Activated T-cell treated with anti-CD3 and anti-CD28 coated beads, Interleukin-2, amount 50 U/mL, for 72 hours (primary cell): ENCODE measurements at places on chromosomes 4 and X. TPM values are rescaled to one million over a fixed set of nuclear protein-coding genes. Genes with fewer than 3 reads are reported as not detected.

DNA sequence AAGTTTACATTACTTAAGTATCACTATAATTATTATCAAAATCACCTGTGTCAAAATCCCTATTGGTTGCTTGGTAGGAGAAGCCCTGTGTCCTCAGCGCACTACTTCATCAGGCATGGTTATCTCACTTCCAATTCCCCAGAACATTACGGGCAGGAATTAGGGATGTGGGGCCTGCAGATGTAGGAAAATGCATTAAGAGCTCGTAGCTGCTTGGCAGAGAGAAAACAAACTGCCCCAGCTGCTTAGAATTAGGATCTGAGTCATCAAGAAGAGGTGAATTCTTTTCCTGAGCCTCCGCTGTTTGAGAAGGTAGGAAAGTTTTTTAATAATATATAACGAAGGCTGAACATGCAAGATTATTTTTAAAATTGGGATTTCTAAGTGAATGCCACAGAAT lies 31.1 kb upstream of the CLNK start:
- no peaks in the 10 kb centered on the region for H3K4me1 ChIP-seq
- H3K36me3 ChIP-seq = peaks cover 3% of the 10 kb centered on the region
- peaks cover 6% of the 10 kb centered on the region for H3K27me3 ChIP-seq

- no peak overlapping the region for H3K4me3 ChIP-seq
- no peak for DNase-seq
- H3K36me3 ChIP-seq = peaks cover 5% of the 10 kb centered on the region
Measured at GRCh38 chr4:39205000-39205399, 22.7 kb downstream of the WDR19 start.

DNA sequence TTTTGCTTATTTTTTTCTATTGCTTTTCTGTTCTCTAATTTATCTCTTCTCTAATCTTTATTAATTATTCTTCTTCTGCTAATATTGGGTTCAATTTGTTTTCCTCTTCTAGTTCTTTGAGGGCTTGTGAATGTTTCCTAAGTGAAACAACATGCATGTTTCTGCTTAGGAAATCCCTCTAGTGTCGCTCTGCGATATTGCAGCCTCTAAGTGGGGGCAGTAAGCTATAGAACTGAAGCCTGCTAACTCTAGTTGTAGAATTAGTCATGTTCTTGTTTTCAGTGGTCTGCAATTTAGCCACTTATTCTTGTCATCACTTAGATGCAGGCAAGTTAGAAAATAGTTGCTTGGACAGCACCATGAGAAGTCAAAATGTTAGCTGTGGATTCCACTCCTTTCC lies 222.6 kb downstream of the SPIN4 start:
- no peaks in the 10 kb centered on the region for H3K4me1 ChIP-seq
- DNase-seq = peak; percentile 23
- H3K27me3 ChIP-seq = peaks cover 13% of the 10 kb centered on the region
- no peaks in the 10 kb centered on the region for H3K36me3 ChIP-seq

- no peak for DNase-seq
- H3K27me3 ChIP-seq = no peaks in the 10 kb centered on the region
- H3K4me1 ChIP-seq = peaks cover 28% of the 10 kb centered on the region
- peaks cover 12% of the 10 kb centered on the region for H3K36me3 ChIP-seq
- peak overlapping the region; percentile 40 for H3K27ac ChIP-seq
Measured at GRCh38 chrX:118564498-118564897, 68.9 kb downstream of the DOCK11 start.

Gene MAGEC2
- total RNA-seq = not detected

GRCh38 chrX:34875204-34875603 lies 67.4 kb upstream of the FAM47B start:
- DNase-seq = no peak
- no peak overlapping the region for H3K4me3 ChIP-seq
- no peak overlapping the region for H3K27ac ChIP-seq
- H3K4me1 ChIP-seq = no peaks in the 10 kb centered on the region
- H3K36me3 ChIP-seq = no peaks in the 10 kb centered on the region

GRCh38 chr4:36054694-36055422 lies 189.5 kb downstream of the ARAP2 start:
- H3K4me1 ChIP-seq = no peaks in the 10 kb centered on the region
- no peak overlapping the region for H3K27ac ChIP-seq
- no peak overlapping the region for H3K4me3 ChIP-seq
- no peak for DNase-seq
- no peaks in the 10 kb centered on the region for H3K27me3 ChIP-seq

DNA sequence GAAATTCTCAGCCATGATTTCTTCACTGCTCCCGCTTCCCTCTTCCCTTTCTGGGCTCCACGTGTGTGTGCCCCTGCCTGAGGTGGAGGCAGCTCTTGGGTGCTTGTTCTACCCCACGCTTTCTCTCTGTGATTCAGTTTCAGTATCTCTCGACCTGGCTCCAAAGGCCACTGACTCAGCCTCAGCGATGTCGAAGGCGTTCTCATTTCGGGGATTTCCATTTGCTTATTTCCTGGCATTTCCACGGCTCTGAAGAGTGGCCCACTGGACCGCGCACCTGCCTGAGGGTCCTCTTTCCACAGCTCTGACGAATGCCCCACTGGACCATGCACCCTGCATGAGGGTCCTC lies 52.4 kb downstream of the GAK start:
- H3K27me3 ChIP-seq = no peaks in the 10 kb centered on the region
- H3K27ac ChIP-seq = peak overlapping the region; percentile 99
- peaks cover 29% of the 10 kb centered on the region for H3K4me1 ChIP-seq
- H3K36me3 ChIP-seq = peaks cover 1% of the 10 kb centered on the region
- peak overlapping the region; percentile 81 for H3K4me3 ChIP-seq

DNA sequence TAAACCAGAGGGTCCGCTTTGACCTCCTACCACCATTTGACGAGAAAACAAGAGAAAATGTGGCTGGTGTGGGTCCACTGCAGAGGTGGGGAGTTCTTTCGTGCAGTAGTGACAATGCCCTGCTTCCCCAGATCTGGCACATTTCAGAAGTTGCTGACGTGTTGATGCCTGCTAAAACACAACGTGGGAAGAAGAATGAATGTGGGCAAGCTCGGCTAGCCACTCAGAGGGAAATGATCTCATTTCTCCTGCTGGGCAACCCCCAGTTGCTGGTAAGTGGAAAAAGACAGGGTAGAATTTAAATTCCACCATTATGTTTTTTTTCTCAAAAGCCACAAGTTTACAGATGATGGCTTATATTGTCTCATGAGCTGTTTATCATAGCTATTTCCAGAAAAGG lies 77.9 kb downstream of the LUZP4 start:
- H3K4me1 ChIP-seq = no peaks in the 10 kb centered on the region
- peaks cover 44% of the 10 kb centered on the region for H3K27me3 ChIP-seq
- H3K27ac ChIP-seq = no peak overlapping the region
- no peaks in the 10 kb centered on the region for H3K36me3 ChIP-seq
- no peak for DNase-seq
- H3K4me3 ChIP-seq = no peak overlapping the region

Gene NOX1
- not detected for total RNA-seq

DNA sequence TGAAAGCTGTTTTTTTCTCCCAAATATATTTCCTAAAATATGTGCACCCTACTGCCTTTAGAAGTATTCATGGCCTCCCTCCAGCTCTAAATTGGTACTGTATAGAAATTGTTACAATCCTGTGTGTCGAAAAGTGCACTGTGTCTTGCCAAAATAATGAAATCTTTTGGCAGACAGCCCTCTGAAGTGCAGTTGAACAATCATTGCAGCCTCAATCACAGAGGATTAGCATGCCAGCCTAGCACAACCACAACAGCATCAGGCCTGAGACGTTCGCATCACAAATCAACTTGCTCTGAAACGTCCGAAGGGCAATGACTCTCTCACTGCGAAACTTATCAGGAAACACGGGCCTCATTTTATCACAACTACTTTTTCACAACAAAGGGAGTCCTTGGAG lies 99.0 kb downstream of the ANOS1 start:
- no peak for DNase-seq
- H3K27ac ChIP-seq = no peak overlapping the region
- no peaks in the 10 kb centered on the region for H3K27me3 ChIP-seq
- H3K36me3 ChIP-seq = no peaks in the 10 kb centered on the region

GRCh38 chr4:113943863-113944262 lies 35.6 kb downstream of the ARSJ start:
- no peak overlapping the region for H3K4me3 ChIP-seq
- H3K4me1 ChIP-seq = peaks cover 17% of the 10 kb centered on the region
- no peaks in the 10 kb centered on the region for H3K27me3 ChIP-seq
- no peaks in the 10 kb centered on the region for H3K36me3 ChIP-seq
- DNase-seq = no peak
- no peak overlapping the region for H3K27ac ChIP-seq

Gene HCCS
- total RNA-seq = 32.5 TPM

- no peak for DNase-seq
- no peaks in the 10 kb centered on the region for H3K36me3 ChIP-seq
- no peak overlapping the region for H3K4me3 ChIP-seq
- no peaks in the 10 kb centered on the region for H3K4me1 ChIP-seq
Measured at GRCh38 chr4:119517361-119518229, 111.0 kb downstream of the PDE5A start.

Gene MAGEE2
- not detected for total RNA-seq

DNA sequence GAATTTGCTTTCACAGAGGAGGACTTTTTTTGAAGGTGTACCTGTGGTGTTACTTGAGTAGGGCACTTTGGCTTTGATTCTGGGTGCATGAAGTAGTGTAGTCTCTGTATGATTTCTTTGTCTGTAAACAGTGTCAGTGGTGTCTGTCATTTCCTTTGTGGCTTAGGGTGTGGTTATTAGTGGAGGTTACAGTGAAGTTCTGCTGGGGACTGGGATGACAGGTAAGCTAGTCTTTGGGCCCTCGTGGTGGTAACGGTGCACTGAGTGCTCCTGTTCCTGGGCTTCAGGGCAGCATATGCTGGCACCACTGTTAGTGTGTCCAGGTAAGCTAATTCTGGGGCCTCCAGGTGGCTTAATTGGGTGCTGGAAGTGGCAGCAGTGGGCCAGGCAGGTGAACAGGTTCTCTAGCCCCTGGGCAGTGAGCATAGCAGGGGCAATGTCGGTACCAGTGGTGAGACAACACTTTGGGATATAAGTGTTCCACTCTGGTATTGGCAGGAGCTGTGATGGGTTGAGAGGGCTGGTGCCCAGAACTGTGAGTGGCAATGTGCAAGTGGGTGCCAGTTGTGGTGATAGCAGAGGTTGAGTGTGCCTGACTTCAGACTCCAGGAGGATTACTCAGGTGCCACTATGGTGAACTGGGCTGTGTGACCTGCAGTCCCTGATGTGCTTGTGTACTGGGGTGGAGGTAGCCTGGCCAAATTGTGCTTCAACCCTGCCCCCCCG lies 26.0 kb upstream of the VSIG1 start:
- peak; percentile 28 for DNase-seq
- no peaks in the 10 kb centered on the region for H3K36me3 ChIP-seq

DNA sequence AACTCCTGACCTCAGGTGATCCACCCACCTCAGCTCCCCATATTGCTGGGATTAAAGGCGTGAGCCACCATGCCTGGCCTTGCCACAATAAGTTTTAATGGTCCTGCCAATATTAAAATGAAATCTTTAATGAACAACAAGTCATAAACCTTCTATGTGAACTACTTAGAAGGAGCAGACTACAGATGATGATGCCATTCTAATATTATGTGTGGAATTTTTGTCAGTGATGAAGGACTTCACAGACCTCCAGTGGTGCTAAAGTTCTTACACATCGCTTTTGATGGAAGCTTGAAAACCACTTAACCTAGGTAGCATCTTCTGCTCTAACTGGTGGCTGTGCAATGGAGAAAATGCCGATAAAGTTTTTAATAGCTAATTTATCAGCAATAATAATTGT lies 331.4 kb downstream of the CCSER1 start:
- H3K27me3 ChIP-seq = no peaks in the 10 kb centered on the region
- no peak overlapping the region for H3K27ac ChIP-seq
- H3K4me3 ChIP-seq = no peak overlapping the region
- H3K4me1 ChIP-seq = no peaks in the 10 kb centered on the region

- no peak overlapping the region for H3K4me3 ChIP-seq
- peaks cover 9% of the 10 kb centered on the region for H3K36me3 ChIP-seq
- H3K27ac ChIP-seq = no peak overlapping the region
- no peak for DNase-seq
- no peaks in the 10 kb centered on the region for H3K27me3 ChIP-seq
Measured at GRCh38 chr4:17920681-17921080, 100.9 kb downstream of the LCORL start.

Gene NPY1R
- total RNA-seq = not detected

DNA sequence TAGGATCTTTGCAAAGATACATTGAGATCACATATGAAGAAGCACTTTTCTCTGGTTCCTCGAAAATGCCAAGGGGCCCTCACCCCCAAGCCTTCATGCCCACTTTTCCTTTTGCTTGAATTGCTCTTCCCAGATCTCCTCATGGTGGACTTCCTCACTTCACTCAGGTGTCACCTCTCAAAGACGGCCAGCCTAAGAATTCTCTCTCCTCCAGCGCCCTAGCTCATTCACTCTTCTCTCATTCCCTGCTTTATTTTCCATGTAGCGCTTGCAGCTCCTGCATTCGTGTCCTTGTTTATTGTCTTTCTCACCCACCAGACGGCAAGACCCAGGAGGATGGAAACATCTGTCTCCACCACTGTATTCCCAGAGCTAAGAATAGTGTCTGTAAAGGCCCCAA lies 32.9 kb downstream of the CCKAR start:
- DNase-seq = no peak
- peaks cover 1% of the 10 kb centered on the region for H3K36me3 ChIP-seq
- no peak overlapping the region for H3K4me3 ChIP-seq
- no peaks in the 10 kb centered on the region for H3K27me3 ChIP-seq
- H3K4me1 ChIP-seq = peaks cover 13% of the 10 kb centered on the region
- H3K27ac ChIP-seq = no peak overlapping the region

- H3K27me3 ChIP-seq = no peaks in the 10 kb centered on the region
- no peak overlapping the region for H3K4me3 ChIP-seq
- peaks cover 3% of the 10 kb centered on the region for H3K36me3 ChIP-seq
Measured at GRCh38 chr4:187668526-187669082, 327.0 kb upstream of the ZFP42 start.

- no peak overlapping the region for H3K27ac ChIP-seq
- H3K4me1 ChIP-seq = no peaks in the 10 kb centered on the region
- H3K36me3 ChIP-seq = no peaks in the 10 kb centered on the region
- no peak for DNase-seq
- no peak overlapping the region for H3K4me3 ChIP-seq
Measured at GRCh38 chr4:152975380-152976211, 39.5 kb downstream of the FHDC1 start.

GRCh38 chrX:57286507-57287251 lies at the start of gene FAAH2:
FAAH2 (plus strand) TSS chrX:57286706; CDS start chrX:57286826, 120 bp downstream.
- peak; percentile 67 for DNase-seq
- H3K4me3 ChIP-seq = peak within 1 kb of the TSS; percentile 98
- peaks cover 42% of the 10 kb centered on the region for H3K4me1 ChIP-seq
- H3K36me3 ChIP-seq = peaks cover 4% of the 10 kb centered on the region

- H3K36me3 ChIP-seq = no peaks in the 10 kb centered on the region
- H3K27me3 ChIP-seq = no peaks in the 10 kb centered on the region
- no peaks in the 10 kb centered on the region for H3K4me1 ChIP-seq
- no peak for DNase-seq
- H3K4me3 ChIP-seq = no peak overlapping the region
Measured at GRCh38 chr4:18366136-18366535, 344.6 kb upstream of the LCORL start.

GRCh38 chr4:40842318-40842717 lies 92.6 kb downstream of the NSUN7 start:
- no peak for DNase-seq
- no peaks in the 10 kb centered on the region for H3K36me3 ChIP-seq
- H3K4me1 ChIP-seq = peaks cover 7% of the 10 kb centered on the region
- H3K4me3 ChIP-seq = no peak overlapping the region
- H3K27me3 ChIP-seq = peaks cover 6% of the 10 kb centered on the region
- H3K27ac ChIP-seq = no peak overlapping the region

Gene SHOX
- total RNA-seq = not detected
